ENCODE measurements at places on chromosomes 12 and 14.

DNA sequence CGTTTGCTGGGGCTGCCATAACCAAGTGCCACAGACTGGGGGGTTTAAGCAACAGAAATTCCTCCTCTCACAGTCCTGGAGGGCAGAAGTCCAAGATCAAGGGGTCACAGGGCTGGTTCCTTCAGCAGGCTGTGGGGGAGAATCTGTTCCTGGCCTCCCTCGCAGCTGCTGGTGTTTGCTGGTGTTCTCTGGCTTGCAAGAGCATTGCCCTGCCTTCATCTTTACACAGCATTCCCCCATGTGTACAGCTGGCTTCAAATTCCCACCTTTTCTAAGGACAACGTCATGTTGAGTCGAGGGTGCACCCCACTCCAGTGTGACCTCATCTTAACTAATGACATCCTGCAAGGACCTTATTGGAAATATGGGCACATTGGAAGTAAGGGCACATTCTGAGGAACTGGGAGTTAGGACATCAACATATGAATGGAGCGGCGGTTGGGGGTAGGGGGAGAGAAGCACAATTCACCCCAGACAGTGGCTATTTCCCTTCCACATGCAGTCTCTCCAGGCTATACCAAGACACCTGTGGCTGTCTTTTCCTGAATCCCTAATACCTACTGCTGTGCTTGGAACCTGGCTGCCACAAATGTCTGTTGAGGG, 123.6 kb downstream of the FOXN3 start:
- ATAC-seq, result no peak

GRCh38 chr14:74089251-74090020, 4.7 kb downstream of the LIN52 start:
- ATAC-seq, result no peak

DNA sequence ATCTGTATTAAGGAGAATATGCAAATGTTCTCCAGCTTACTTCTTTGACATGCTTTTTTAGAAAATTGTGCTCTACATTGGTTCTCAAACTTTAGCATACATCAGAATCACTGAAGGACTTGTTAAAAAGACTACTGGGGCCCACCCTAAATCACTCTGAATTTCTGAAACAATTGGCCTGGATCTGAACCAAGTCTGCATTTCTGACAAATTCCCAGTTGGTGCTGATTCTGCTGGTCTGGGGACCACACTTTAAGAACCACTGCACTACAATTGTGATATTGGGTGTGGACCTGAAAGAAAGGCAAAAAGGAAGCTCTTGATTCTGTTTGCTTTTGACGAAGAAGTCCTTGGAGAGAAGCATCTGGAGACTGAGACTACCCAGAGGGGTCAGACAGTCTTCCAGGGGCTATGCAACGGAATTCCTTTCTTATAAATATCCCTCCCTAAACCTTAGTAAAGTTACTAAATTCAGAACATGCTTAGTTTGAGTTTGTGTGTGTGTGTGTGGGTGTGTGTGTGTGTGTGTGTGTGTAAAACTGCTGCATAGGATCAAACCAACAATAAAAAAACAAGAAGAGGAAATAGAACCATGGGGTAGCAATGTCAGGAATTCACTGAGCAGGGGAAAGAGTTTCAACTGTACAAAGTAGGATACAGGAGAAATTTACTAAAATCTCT, 36.8 kb downstream of the EAPP start:
- no peak for ATAC-seq

GRCh38 chr14:25136811-25137210, 86.9 kb upstream of the STXBP6 start:
- no peak for ATAC-seq

- ATAC-seq, result peak; percentile 34
These were observed 166.9 kb upstream of the CCND2 start for GRCh38 chr12:4106621-4107020.

DNA sequence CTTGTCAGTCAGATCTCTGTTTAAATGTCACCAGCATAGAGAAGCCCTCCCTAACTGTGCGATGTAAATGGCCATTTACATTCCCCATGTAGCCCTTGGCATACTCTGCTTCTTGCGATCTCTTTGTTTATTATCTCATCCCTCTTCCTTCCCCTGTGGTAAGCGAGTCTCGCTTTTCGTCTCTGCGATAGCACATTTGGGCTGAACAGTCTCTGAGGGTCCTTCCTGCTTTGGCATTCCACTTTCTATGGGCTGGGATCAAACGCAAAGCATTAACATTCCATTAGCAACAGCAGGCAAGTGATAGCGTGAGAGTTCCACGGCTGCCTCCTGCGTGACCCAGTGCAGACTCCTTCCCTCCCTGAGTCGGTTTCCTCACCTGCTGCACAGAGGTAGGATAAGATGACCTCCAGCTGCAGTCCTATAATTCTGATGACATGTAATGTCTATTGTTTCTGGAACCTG, 61.4 kb upstream of the TUNAR start:
- ATAC-seq, result no peak

GRCh38 chr12:607541-608001, 55.7 kb downstream of the NINJ2 start:
- no peak for ATAC-seq
